ENCODE measurements at places on chromosomes 16 and 17.

GRCh38 chr17:40850293-40850972 is 16.6 kb downstream of the KRT12 start:
- DNase-seq = no peak

- DNase-seq = no peak
Measured at GRCh38 chr17:36498155-36498554, 11.7 kb downstream of the ZNHIT3 start.

DNA sequence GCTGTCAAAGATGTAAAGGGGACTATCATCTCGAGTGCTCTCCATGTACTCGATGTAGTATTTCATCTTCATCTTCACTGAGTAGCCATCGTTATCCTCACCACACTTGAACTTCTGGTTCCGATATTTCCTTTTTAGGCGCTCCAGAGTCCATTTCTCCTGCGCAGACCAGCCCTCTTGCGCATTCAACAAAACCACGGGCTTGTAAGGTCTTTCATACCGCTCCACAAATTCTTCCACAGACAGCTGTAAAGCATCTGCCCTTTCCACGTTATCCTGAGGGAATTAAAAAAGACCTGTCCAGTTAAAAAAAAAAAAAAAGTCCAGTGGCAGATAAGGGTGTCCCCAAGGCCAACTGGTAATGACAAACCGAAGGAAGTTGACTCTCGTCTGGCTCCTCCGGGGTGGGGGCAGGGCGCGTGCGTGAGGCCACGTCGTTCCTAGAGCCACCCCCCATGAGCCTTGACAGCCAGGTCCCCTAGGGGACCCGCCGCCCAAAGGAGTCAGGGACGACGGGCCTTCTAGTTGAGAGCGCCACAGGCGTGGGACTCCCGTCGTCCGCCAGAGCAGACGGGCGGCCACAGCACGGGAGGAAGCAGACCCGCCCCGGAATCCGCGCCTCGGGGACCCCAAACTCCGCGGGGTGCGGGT is 701 bp downstream of the JMJD6 start:
- DNase-seq = peak; percentile 53

DNA sequence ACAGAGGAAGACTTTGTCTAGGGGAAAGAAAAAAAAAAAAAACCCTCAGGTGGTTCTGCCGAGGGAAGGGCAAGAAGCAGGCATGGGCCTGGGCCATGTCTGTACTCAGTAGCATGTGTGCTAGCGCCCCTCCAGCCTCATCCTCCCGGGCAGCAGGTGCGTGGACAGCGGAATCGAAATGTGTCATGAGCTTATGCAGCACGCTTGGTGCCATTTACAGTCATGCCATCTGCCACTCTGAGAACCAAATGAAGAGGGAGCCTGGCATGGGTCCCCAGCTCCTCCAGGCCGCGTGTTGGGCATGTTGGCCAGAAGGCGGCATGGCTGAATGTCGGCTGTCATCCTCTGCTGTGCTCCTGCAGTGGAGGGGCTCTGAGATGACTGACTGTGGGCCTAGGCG is 31.4 kb downstream of the CRAMP1 start:
- DNase-seq = no peak

GRCh38 chr17:49874911-49875310 is 27.0 kb upstream of the TAC4 start:
- no peak for DNase-seq

DNA sequence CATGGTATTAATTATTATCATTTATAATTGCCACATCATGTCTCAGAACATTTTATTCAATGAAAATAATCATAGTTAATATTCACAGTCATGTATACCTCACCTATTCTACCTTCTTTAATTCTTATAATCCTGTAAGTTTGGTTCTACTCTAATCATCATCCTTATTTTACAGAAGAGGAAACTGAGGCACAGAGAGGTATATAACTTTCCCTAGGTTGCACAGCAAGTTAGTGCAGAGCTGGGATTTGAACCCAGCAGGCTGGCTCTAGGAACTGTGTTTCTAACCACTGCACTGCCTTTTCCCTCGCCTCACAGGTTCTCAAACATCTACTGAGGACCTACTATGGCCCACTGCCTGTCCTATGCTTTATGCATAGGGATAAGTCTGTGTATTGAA is 32.7 kb downstream of the WSB1 start:
- DNase-seq = no peak

DNA sequence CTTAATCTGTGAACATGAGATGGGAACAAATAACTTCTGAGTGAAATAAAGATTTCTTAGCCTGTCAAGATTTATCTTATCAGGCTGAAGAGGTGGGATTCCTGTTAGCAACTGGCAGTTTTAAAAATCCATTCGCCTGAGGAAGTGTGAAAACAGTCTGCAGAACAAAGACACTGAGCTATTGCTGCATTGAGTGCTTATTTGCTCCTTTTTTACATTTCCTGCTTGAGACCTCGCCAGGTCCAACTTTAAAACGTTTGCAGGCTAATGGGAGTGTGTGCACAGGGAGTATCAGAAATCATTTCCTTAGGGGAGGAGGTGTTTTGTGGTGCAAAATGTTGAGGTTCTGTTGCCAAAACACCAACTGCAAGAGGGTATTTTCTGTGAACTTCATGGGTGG is 957.8 kb upstream of the RBFOX1 start:
- DNase-seq = no peak

GRCh38 chr16:3216263-3216640 is 18.7 kb downstream of the ZNF200 start:
- no peak for DNase-seq

GRCh38 chr17:67534941-67535340 is 157.9 kb downstream of the PITPNC1 start:
- DNase-seq = no peak

GRCh38 chr16:14050291-14051027 is 20.7 kb upstream of the MRTFB start:
- no peak for DNase-seq

DNA sequence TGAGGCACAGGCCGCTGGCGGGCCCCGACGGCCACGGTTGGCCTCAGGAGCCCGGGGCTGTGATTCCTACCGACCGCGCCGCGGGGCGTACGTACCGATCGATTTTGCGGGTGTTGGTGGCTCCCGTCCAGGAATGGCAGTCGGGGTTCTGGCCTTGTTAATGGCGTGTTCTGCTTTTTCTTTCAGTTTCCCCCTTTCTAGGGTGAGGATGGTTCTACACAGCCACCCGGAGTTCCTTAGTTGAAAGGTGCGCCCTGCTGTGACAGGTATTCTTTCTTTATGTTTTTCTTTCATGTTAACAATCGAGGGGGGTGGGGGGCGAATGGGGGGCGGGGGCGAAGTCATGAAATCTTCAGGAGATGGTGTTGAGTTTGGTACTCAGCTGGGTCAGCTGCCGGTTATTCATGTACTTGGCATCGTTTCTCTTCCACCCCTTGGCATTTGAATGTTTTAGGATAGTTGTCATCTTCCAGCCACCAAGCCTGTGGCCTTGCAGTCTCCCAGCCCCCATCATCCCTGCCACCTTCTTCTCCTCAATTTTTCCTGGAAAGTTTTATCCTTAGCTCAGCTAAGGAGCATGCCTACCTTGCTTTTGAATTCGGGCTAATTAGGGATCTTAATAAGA is 802 bp downstream of the CYLD start:
- no peak for DNase-seq

DNA sequence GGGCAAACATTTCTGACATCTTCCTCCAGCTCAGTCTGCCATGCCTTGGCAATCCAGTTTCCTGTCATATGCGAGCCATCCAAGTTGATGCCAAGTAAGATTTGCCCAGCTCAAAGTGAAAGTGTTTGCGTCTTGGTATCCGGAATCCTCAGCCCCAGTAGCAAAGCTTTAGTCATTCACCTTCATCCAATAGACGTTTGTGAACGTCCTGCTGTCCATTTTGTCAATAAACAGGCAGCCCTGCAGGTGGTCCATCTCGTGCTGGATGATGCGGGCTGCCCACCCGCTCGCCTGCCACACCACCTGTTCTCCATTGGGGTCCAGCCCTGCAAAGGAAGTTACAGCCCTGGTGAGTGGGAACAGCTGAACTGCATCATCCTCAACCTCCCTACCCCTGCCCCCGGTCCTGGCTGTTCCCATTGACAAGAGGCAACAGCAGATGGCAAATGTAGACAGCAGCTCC is 1.5 kb downstream of the PDF start:
- DNase-seq = no peak

DNA sequence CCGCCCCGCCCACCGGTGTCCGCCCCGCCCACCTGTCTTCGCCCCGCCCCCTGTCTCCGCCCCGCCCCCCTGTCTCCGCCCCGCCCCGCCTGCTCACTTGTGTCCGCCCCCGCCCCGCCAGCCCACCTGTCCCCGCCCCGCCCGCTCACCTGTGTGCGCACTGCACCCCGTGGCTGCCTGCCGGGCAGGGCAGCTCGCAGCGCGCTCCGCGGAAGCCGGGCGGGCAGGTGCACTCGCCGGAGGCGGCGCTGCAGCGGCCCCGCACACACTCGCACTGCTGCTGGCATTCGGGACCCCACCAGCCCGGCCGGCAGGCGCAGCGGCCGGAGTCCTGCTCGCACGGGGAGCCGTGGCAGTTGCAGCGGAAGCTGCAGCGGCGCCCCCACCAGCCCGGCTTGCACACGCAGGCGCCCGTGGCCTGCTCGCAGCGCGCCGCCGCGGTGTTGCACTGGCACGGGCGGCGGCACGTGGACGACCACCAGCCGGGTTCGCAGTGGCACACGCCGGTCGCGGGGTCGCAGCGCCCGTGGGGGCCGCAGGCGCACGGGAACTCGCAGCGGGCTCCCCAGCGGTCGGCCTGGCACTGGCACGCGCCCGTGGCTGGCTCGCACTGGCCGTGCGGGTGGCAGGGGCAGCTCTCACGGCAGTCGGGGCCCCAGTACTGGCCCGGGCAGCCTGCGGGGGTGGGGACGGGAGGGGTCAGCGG is 2.1 kb downstream of the SCARF1 start:
- peak; percentile 65 for DNase-seq

GRCh38 chr17:57284984-57285646 is 28.8 kb downstream of the MSI2 start:
- DNase-seq = no peak

DNA sequence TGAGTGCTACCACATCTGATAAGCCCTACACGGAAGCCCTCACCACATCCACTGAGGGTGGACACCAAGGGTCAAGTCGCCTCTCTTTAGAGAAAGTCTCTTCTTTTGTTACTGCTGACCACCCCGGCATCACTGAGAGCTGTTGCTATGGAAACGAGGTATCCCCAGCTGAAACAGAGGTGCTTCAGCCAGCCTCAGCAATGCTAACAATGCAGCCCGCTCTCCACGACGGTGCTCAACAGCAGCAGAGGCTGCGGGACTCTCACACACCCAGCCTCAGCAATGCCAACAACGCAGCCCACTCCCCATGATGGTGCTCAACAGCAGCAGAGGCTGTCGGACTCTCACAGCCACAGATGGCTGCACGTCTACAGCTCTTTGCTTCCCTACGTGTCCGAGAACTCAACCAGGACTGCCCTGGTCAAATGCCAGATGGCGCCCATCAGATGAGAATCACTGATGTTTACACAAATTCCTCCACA is 41.4 kb downstream of the VPS53 start:
- no peak for DNase-seq

DNA sequence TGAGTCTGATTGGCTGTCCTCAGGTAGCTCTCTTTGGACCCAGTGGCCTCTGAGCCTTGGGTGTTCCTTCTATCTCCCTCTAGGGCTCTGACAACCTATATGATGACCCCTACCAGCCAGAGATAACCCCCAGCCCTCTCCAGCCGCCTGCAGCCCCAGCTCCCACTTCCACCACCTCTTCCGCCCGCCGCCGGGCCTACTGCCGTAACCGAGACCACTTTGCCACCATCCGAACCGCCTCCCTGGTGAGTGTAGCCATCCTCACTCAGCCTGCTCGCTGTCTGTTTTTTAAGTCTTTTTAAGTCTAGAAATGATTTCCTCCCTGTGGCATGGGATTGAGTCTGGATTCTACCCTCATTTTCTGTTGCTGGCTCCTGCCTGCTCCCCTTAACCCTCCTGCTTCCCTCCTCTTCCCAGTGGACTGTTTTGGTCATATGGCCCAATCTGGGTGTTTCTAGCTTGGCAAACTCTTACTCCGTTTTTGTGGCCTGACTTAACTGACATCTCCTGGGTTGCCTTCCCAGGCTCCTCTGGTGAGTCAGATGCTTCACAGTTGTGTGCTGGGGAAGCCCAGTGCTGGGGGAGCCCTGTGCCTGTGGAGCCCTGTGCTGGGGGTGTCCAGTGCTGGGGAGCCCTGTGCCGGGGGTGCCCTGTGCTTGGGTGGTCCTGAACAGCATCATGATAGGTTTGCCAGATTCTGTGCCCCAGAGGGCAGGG is 9.9 kb downstream of the TAOK2 start:
- DNase-seq = no peak

- DNase-seq = peak; percentile 56
Measured at GRCh38 chr16:22670551-22671041, 143.4 kb upstream of the HS3ST2 start.

GRCh38 chr17:74959826-74960515 is 12.6 kb downstream of the HID1 start:
- no peak for DNase-seq

DNA sequence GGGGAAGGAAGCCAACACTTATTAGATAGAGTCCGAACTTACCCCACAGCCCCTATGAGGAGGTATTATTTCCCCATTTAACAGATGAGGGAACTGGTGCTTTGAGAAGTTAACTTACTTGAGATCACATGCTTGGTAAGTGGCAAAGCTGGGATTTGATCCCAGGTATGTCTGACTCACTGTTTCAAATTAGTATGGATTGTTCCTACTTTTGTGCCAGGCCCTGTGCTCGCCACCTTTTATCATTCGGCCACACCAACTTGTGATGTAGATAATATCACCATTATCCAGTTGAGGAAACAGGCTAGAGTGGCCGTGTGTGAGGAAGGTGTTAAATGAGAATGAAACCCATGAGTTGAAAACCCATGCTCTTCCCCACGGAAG is 10.7 kb downstream of the HIRIP3 start:
- no peak for DNase-seq

DNA sequence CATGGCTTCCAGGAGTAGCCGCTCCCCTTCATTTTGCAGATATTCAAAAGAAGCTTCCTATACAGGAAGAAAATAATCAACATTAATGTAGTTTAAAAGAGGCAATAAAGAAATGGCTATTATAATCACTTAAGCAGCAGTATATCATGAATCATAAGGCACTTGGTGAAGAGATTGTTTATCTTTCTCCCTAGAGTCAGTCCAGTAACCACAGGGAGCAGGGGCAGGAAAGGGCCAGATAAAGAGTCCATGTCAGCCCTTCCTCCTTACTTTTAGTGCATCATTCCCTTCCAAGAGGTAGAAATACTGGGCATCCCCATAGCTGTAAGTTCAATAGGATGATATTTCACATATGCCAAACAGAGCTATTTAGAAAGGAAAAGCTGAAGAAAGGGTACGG is 184.6 kb upstream of the C17orf78 start:
- DNase-seq = no peak

- no peak for DNase-seq
Measured at GRCh38 chr17:43025766-43026537, 921 bp downstream of the RND2 start.

- DNase-seq = no peak
Measured at GRCh38 chr16:11333702-11334101, 11.6 kb upstream of the RMI2 start.

DNA sequence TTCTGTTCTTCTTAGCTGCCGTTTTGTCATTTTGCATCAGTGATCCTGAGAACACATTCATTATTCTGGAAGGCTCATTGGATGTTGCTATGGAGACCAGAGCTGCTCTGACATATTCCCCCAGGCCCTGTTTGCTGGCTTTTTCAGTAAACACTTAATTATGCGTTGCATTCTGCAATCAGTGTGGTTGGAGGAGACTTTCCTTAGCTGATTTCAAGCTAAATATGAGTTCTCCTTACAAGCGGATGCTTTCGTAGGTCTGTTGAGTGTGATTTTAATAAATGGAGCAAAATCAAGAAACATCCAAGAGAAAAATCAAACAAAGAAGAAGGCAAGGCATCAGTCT is 38.2 kb upstream of the NUDT7 start:
- no peak for DNase-seq

Data from GM18507 (cell line).